ENCODE measurements at places on chromosomes 1 and 21.
A peak's percentile ranks its signal among the peaks of the same experiment; 100 is the strongest.

DNA sequence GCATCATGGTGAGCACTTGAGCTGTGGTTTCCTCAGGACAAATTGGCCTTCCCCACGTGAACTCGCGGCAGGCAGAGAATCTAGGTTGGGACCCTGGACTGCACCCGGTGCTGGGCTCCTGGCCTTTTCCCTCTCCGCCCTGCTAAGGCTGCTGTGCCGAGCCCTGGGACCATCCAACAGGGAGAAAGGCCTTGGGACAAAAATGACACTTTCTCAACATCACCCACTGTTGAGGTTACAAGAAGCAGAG lies 9.2 kb upstream of the UMODL1 start:
- no peak for DNase-seq

- no peak for DNase-seq
Measured at GRCh38 chr1:66947267-66947666, 22.5 kb downstream of the MIER1 start.

GRCh38 chr1:242033447-242033846 lies 34.5 kb upstream of the MAP1LC3C start:
- DNase-seq = no peak

DNA sequence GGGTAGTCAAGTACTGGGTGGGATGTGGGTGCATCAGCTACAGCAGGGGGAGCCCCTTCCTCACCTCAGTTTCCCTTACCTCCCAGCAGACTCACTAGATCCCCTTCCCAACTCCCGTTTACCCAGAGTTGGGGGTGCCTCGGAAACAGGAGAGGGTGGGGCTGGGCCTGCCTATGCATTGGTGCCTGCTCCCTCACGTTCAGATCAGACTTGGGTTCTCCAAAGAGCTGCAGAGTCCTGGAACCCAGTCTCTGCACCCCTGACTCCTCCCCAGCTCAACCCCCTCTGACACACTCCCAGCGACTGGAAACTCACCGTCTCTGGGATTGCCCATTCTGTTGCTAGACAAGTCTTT lies 6.0 kb downstream of the FOXO6 start:
- no peak for DNase-seq

DNA sequence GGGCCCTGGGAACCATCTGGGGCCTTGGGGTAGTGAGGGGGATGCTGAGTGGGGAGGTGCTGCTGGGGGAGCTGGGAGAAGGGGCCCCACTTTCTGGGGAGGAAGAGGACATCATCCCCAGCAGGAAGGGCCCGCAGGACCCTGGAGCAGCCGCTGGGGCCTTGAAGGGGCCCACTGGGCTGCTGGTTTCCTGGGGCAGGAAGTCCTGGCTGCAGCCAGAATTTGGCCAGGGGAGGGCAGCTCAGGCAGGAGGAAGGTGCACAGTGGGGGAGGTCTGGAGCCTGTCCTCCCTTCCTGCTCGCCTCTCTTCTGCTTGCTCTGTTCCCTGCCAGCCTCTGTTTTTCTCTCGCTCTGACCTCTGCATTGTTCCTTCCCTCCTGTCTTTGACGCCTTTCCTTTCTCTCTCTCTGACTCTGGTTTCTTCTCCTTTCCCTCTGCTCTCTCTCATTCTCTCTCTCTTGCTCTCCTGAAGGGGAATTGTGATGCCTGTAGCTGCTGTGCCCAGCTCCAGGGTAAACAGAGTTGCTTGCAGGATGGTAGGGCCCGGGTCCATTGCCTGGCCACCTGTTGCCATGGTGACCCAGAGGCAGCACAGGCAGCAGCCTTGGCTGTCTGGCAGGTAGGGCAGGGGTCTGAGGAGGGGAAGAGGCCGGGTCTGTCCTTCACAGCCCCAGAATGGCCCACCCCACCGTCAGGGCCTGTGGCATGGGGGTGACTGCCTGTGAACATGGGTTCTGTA lies 23.9 kb downstream of the ACOT11 start:
- DNase-seq = no peak

GRCh38 chr1:203521074-203521794 lies 27.3 kb downstream of the OPTC start:
- no peak for DNase-seq

DNA sequence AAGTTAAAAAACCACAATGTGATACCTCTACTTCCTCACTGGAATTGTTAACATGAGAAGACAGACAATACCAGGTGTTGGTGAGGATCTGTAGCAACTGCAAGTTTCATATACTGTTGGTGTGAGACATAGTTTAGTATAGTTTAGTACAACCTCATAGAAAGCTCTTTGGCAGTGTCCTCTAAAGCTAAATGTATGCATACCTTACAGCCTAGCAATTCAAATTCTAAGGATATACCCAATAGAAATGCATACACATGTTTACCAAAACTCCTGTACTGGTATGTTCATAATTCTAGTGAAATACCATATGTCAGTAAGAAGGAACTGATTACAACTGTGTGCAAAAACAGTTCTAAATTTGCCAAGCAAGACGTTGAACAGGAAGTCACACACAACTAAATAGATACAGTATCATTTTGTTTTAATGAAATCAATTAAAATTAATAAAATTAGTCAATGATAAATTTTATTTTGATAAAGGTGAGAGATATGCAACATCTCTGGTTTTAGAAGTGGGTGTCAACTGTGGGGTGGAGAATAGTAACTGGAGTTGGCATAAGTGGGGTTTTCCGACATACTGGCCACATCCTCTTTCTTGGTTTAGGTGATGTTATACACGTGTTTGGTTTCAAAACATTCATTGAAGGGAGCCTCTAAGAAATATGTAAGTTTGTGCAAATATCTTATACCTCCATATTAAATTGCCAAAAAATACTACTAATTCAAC lies 450.7 kb downstream of the PTPRC start:
- peak; percentile 7 for DNase-seq

GRCh38 chr1:844472-845026 lies 79.2 kb upstream of the SAMD11 start:
- no peak for DNase-seq

DNA sequence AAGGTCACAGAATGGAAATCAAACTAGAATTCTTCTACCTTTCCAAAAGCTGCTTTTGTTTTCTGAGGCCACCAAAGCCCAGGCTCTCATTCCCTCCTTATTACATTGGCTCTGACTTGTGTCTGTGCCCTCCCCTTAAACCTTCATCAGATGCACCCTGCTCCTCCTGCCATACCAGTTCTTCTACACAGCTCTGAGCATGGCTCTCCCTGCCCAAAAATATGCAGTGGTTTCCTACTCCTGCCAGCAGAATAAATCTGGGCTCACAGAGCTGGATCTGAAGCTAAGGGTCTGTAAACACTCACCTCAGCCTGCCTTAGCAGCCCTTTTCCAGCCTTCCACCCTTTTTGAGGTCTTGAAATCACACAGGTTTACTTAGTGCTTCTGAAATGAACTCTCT lies 55.0 kb downstream of the TTC3 start:
- DNase-seq = no peak

Data from activated CD8-positive, alpha-beta memory T cell treated with anti-CD3 and anti-CD28 coated beads for 48 hours (primary cell).